ENCODE measurements at places on chromosomes 4 and X.

DNA sequence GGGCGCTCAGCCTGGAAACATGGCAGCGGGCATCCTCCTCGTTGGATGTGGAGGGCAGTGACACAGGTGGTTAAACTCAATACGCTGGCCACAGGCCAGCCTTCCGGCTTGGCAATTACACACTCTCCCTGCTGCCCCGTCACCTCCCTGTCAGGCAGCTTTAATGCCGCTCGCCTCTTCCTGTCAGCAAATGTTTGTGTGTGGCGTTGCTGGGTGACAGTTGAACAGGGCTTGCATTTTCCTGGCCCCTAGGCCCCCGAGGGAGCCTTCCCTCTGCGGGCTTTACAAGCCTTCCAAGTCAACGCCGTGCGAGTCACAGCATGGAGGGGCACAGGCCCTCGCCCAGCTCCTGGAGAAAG lies 620.0 kb downstream of the BCOR start:
- DNase-seq: peak; percentile 55

GRCh38 chrX:109635146-109635545 lies 10.2 kb upstream of the KCNE5 start:
- DNase-seq: no peak

GRCh38 chrX:41009850-41010846 lies 75.1 kb upstream of the USP9X start:
- DNase-seq: peak; percentile 87

DNA sequence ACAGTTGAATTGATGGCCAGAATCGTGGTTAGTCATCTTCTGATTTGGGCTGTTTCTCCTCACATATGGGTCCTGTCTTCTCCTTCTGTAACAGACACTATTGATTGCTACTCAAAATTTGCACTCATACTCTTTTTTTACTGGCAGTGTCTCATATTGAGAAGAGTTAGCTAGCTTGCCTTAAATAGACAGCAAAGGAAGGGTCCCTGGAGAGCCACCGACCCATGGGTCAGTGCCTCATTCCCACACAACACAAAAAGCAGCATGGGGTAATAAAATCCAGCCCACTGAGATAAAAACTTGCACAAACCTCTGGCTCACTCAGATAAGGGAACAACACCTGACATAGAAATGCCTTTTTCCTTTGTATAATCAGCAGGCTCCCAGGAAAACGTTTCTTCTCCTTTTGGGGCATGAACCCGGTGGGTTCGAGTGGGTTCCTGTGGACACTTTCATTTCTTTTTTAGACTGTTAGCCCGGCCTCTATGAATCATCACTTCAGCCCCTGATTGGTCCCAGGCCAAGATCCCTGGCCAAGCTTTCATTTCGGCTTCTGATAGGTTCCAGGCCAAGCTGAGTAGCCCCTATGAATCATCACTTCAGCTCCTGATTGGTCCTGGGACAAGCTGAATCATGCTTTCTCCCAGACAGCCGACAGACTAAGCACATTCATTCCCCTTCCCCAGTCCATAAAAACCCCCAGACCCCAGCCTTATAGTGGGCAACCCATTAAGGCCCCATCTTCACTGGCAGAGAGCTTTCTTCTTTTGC lies 408.1 kb downstream of the DCAF12L2 start:
- DNase-seq: no peak

DNA sequence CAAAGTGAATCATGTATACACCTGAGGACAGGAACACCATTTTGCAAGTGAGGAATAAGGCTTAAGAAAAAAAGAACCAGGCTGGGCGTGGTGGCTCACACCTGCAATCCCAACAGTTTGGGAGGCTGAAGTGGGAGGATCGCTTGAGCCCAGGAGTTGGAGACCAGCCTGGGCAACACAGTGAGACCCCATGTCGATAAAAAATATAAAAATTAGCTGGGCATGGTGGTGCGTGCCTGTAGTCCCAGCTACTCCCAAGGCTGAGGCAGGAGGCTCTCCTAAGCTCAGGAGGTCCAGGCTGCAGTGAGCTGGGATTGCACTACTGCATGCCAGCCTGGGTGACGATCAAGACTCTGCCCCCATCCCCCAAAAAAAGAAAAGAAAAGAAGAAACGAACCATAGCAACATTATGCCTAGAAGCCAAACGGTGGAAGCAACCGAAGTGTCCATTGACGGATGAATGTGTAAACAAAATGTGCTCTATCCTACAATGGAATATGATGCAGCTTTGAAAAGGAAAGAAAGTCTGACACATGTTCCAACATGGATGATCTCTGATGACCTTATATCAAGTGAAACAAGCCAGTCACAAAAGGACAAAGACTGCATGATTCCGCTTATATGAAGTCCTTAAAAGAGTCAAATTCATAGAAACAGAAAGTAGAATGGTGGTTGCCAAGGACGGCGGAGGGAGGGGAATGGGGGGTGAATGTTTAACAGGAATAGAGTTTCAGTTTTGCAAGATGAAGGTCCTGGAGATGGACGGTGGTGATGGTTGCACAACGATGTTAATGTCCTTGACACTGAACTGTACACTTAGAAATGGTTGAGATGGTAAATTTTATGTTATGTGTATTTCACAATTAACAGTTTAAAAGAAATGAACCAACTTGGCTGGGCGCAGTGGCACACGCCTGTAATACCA lies 8.6 kb upstream of the KIAA0232 start:
- peak; percentile 65 for DNase-seq

DNA sequence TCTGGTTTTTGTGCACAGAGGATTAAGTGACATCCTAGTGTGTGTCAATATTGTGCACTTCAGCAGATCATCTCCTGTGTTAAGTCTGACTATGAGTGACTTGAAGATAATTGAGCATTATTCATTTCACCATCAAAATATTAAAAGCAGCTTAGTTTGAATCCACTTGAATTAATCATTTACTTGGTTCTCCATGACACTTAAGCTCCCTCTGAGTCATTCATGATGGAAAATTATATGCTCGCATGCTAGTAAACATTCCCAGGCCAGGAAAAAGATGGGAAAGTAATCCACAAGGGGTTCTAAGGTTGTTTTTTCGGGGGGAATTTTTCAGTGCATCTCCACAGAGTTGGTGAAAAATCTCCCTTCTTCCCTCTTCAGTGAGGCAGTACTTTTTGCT lies 97.2 kb upstream of the EOLA2 start:
- no peak for DNase-seq

Measured in CD14-positive monocyte (primary cell).